ENCODE measurements at places on chromosomes 5 and 9.

DNA sequence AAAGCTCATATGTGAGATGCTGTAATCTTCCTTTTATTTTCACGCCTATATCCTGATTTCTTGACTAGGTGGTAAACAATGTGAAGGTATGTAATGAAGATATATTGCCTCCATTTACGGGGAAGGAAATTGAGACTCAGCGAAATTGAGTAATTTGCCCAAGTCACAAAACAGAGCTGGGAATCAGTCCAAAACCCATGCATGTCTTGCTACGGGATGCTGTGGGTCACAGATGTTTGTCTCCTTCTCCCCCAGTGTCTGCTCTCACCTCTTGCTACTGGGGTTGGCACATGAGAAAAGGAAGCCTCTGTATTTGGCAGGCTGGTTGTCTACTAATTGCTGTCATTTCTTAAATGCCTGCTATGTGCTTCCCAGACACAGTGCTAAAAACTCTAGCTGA is 53.7 kb upstream of the TEX48 start:
- no peak for DNase-seq

DNA sequence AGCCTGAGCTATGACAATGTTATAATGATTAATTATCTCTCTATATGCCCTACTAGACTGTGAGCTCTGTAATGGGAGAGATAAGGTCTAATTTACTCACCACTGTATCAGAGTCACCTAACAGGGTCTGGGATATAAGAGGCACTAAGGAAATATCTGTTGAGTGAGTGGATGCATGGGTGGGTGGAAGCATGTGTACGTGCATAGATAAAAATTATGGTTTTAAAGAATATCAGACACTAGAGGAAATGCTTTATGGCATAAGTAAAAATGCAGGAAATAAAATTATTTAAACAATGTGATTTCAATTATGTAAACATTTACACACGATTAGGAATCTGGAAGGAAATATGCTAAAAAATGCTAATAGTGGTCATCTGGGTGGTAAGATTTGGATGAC is 137.8 kb downstream of the SPOCK1 start:
- no peak for DNase-seq

- no peak for DNase-seq
Measured at GRCh38 chr9:100884518-100884917, 144.0 kb upstream of the PLPPR1 start.

GRCh38 chr9:21591221-21592062 is 109.3 kb upstream of the IFNE start:
- DNase-seq: peak; percentile 95

DNA sequence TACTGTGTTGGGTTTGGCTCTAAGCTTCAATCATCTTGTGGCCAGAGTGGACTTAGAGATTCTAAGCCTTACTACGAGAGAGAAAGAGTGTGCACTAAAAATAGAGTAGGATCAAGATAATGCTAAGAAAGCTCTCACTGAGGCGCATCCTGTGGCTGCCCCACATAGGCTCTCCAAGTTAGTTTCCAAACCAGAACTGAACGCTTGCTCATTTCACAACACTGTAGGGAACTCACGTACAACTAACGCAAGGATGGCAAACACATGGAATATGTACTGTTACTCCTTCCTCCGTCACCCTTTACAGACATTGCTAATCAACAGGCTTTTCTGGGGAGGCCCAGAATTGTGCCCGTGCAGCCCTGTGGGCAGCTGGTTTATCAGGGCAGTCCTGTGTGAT is 90.9 kb downstream of the EQTN start:
- DNase-seq: no peak

DNA sequence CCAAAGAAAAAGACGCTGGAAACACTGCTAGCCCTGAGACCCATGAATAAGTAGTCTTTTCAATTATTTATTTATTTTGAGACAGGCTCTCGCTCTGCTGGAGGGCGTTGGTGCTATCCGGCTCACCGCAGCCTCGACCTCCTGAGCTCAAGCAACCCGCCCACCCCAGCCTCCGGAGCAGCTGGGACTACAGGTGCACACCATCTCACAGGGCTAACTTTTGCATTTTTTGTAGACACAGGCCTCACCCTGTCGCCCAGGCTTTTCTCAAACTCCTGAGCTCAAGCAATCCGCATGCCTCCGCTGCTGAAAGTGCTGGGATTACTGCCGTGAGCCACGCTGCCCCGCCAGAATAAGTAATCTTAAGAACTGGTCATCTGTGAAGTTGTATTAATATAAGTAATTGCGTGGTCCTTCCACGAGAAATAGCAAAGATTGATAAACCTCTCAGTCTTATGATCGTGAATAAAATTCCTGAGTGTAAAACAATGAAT is 1.6 kb downstream of the ANXA2R start:
- no peak for DNase-seq

DNA sequence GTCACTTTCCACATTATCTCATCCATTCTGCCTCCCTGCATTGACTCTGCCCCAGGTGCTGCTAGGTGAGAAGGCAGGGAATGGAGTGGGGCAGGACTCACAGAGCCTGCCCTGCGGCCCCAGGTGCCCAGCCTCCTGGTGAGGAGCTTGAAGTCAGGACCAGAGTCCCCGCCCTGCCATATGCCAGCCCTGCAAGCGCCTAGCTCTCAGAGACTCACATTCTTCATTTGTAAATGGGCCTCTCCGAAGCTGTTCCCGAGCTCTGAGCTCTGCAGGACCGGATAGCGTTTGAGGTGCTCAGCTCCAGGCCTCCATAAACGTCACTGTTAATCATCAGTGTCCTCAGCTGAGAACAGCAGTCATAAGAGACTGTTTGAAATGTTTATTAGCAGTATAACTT is 75.1 kb upstream of the STXBP1 start:
- DNase-seq: no peak

DNA sequence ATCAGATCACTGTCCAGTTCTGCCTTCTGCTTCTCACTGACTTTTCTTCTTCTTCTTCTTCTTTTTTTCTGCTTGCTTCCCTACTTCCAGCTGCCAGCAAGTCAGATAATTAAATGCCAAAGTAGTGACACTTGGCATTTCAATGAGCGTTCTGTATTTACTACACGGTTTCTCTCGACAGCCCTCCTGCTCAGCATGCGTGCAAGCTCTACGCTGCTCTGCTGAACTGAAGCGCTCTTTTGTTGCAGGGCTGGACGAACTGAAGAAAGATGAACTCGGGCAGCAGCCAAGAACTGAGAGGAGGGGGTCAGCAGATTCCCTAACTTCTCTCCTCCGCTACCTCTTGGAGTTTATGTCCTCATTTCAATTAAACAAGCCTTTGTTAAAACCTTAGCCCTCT is 319.1 kb downstream of the GLIS3 start:
- no peak for DNase-seq

DNA sequence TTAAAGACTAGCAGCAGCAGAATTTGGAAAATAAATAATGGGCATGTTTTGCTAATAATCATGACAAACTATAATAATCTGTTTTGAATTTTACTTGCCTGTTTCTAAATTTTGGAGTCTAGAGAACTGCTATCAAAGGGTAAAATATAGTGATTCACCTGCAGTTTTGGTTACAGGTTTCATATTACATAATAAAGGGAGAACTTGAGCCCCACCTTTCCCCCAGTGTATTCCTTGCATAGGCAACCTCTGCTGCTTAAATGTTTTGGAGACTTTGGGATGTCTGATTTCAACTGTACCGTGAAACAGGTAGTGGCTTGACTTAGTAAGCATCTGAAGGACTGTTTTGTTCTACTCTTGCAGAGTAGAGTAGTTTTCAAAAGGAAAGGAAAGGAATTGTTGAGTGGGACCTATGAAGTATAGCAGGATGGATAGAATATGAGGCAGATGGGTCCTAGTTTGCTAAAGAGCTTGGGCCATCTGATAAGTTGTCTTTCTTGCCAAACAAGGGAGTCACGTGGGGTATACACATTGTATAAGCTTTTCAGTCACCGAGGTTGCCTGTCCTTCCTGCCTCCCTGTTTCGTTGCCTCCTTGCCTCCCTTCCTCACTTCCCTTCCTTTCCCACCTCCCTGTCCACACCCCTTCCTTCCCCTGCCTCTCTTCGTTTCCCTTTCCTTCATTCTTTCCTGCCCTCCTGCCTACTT is 19.1 kb downstream of the CREBRF start:
- no peak for DNase-seq
